ENCODE measurements at places on chromosomes 1 and 21.

DNA sequence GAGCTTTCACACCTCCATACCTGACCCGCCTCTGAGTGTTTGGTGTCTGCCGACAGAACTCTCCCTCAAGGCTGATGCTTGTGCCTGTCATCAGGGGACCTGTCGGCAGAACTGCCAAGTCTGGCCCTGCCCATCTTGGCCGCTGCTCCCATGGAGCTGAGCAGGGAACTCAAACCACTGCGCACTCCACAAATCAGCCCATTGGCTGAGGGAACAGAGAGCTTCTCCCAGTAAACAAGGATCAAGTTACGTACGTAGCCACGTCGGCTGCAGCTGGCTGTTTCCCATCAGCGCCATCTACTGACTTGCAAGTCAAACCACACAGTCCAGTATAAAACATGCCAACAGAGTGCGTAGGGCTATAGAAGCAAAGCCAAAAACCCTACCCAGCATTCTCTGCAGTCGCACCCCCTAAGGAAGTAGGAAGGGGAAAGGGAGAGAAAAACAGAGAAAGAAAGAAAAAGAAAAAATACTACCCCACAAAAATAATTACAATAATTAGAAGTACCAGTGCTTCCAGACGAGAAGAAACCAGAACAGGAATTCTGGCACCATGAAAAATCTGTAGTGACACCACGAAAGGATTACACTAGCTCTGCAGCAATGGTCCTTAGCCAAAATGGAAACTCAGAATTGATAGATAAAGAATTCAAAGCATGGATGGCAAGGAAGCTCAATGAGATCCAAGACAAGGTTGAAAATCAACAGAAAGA, 13.1 kb downstream of the KRTAP13-1 start:
- no peak for DNase-seq

DNA sequence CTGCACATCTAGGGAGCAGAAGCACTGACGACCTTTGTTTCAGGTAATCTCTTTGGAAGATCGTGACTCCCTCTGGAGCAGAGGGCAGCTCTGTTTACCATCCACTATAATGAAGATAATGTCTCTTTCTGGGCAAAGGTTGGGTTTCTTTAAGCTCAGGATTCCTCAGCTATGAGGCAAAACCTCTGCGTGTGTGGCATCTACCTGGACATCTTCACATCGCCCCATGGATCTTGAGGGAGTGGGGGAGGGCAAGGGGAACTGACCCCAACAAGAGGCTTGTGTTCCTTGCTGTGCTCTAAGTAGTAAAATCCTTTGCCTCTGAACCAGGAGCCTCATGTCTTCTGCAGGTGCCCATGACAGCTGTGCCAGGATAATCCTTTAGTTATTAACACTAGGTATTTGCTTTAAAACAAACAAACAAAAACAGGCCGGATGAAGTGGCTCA, 19.6 kb downstream of the SPATA45 start:
- no peak for DNase-seq

DNA sequence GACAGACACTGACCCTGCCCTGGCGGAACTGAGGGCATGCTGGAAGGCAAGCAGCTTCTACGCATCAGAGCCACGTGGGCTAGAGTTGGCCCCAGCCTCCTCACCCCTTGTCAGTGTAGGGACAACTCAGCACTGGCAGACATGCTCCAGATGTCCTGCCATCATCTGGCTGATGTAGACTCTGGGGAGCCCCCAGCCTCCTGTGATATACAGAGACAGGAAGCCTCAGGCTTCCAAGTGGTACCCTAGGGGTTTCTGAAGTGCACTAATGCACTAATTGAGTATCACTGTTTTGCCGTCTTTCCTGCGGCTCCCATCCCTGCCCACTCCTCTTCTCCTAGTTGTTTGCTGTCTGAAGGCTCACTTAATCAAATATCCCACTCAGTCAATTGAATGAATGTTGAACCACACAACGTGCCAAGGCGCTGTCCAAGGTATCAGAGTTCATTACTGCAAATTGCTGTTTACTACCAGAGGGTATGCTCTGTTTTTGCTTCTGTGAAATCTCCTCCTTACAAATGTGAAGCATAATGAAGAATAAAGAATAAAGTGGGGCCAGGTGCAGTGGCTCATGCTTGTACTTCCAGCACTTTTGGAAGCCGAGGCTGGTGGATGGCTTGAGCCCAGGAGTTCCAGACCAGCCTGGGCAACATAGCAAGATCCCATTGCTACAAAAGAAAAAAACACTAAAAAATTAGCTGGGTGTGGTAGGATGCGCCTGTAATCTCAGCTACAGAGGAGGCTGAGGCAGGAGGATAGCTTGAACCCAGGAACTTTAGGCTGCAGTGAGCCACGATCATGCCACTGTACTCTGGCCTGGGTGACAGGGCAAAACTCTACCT, 76.4 kb upstream of the ZBTB18 start:
- DNase-seq, result no peak

GRCh38 chr1:94093996-94094395, 27.0 kb downstream of the ABCA4 start:
- DNase-seq, result no peak

GRCh38 chr21:44454747-44455523, at the start of gene LRRC3:
TSS of gene LRRC3 (plus strand) at chr21:44455510. CDS start at chr21:44456645, 1,135 bp downstream.
- DNase-seq, result peak; percentile 52

- DNase-seq, result no peak
These were observed 85.5 kb downstream of the NGF start for GRCh38 chr1:115252585-115252984.

DNA sequence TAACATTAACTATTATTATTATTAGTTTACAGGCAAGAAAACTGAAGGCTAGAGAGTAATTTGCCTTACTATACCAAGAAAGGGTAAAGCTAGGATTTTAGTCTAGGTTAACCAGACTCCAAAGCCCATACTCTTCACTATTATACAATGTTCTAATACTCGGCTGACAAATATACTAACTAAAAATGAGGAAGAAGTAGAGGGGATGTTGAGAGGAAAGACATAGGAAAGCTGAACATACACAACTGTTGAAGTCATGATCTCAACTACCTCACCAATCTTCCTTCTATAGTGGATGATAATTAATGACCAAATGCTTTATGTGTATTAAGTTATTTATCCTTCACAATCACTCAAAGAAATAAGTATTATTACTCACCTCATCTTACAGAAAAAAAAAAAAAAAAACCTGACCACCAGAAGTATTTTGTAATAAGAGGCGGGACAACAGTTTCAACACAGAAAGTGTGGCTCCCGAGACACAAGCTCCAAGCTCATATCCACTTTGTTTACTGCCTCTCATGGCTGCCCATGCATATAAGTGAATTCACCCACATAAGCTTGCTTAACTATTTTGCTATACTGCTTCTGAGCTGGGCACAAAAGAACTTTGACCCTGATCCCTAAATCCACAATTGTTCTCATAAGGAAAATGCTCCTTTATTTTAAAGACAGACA, 78.0 kb downstream of the USP1 start:
- no peak for DNase-seq

GRCh38 chr1:18652791-18653190, 22.1 kb downstream of the PAX7 start:
- no peak for DNase-seq

DNA sequence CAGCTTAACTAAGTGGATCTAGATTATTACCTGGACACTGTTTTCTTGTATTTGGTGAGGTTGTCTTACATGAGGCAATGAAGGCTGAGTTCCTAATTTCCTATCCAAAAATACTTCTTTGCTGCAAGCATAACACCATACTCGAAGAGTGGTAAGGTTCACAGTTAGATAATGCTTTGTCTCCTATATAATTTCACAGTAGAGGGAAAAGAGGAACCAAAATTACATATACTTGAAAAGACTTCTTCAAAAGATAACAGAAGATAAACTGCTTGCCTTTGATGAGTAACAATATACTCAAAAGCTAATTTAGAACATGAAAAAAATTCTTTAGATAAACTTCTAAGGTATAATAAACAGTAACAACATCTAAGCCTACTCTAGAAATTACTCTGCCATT, 20.4 kb downstream of the USP33 start:
- no peak for DNase-seq
